ENCODE measurements at places on chromosomes 4 and X. TPM values are rescaled to one million over a fixed set of nuclear protein-coding genes. Genes with fewer than 3 reads are reported as not detected.
A peak's percentile ranks its signal among the peaks of the same experiment; 100 is the strongest.

USO1 gene
- total RNA-seq, result 80.4 TPM

SLC16A2 gene
- 12.6 TPM for total RNA-seq

SYNPO2 gene
- total RNA-seq, result 0.09 TPM

DNA sequence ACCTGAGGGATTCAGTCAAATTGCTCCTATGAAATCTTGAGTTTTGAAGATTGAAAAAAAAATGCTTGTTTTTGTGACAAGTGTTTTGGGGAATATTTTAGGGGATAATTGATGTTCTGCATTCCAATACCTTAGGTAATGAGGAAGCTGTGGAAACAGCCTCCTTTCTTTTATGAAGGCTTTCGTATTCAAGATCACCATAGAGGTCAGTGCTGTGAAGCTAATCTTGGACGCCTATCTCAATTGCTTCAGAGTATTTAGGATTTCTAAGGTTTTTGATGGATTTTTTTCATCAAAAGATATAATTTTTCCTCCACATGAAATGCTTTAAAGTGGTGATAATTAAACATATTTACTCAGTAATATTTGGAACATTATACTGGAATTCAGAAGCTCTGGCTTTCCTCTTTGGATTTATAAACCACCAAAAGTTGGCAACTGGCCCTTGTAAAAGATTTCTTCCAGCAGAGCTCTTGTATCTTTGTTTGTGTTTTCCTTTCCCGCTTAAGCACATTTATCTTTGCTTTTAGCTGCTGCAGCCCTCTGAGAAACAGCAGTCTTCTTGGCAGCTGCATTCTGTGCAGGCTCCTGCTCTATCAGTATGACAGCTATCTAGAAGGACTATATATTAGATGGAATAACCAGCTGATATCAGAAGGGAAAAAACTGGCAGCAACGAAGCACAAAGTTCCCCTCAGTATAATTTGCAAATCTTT lies 63.7 kb downstream of the HMGB2 start:
- DNase-seq, result no peak

- DNase-seq, result peak; percentile 41
These were observed 35.2 kb downstream of the SEPTIN11 start for GRCh38 chr4:76984788-76985211.

- no peak for DNase-seq
These were observed 59.3 kb downstream of the ABCG2 start for GRCh38 chr4:88098993-88099752.

GRCh38 chr4:78032446-78032845 lies 24.7 kb upstream of the FRAS1 start:
- DNase-seq, result no peak
